Mesothelial cell of epicardium (in vitro differentiated cells): ENCODE measurements at places on chromosomes 16 and 17. TPM values are rescaled to one million over a fixed set of nuclear protein-coding genes. Genes with fewer than 3 reads are reported as not detected.

DNA sequence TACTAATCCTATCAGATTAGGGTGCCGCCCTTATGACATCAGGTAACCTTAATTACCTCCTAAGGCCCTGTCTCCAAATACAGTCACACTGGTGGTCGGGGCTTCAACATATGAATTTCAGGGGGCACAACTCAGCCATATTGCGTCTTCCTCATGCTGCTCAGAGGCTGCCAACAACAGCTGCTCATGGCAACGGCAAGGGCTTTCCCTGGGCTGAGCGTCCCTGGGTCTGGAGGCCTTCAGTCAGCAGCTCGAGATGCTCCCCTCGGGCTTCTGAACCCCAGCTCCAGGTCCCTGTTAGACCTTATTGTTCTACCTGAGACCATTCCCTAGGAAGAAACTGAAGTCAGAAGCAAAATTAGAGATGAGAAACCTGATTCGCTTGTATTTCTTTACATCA, 157.2 kb downstream of the TMEM132E start:
- H3K36me3 ChIP-seq, result no peaks in the 10 kb centered on the region
- H3K4me1 ChIP-seq, result no peaks in the 10 kb centered on the region
- H3K27me3 ChIP-seq, result peaks cover 37% of the 10 kb centered on the region
- H3K4me3 ChIP-seq, result no peak overlapping the region
- no peak overlapping the region for H3K27ac ChIP-seq

DNA sequence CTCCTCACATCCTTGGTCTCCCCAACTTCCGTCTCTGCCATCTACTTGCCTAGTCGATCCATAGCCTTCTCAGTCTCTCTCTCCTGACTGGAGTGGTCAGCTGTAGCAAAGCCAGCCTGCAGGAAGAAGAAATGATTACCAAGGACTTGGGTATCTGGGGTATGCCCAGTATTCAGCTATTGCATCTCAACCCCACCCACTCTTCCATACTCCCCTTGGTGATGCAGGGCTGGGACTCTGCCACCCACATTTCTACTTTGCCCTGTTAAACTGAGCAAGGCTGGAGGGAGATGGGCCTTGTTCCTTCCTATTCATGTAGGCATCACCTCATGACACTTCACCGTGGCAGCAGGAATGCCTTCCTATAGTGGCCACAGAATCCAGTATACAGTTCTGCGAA, 2.3 kb downstream of the COPRS start:
- H3K4me1 ChIP-seq, result peaks cover 18% of the 10 kb centered on the region
- no peak for DNase-seq
- no peak overlapping the region for H3K4me3 ChIP-seq
- H3K27me3 ChIP-seq, result no peaks in the 10 kb centered on the region
- H3K27ac ChIP-seq, result no peak overlapping the region
- H3K36me3 ChIP-seq, result peaks cover 9% of the 10 kb centered on the region

DNA sequence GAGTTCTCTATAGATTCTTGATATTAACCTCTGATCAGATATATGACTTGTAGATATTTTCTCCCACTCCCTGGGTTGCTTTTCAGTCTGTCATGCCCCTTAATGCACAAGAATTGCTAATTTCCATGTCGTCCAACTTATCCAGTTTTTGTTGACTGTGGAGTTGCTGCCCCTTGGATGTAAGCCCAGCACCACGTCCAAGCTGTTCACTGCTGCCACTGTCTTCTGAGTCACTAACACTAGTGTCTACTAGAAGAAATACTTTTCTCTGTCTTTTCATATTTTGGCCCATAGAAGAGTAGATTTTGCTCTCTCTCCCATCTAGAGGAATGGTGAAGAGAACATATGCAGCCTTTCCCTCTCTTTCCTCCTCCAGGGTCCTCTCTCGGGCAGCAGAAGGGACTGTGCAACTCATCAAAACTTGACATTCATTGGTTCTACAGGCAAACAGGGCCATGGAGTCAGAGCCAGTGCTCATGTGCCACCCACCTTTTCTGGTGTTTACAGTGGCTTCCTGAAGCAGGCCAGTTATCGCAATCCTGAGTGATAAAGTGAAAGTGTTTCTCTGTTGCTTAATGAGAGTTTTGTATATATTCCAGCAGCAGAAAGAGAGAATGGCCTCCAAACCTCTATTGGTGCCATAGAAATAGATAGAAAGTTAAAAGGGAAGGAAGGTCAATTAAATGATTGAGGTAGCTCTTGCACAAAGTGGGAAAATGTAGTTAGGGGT, 22.6 kb upstream of the PMP22 start:
- DNase-seq, result no peak
- H3K36me3 ChIP-seq, result no peaks in the 10 kb centered on the region
- peaks cover 16% of the 10 kb centered on the region for H3K4me1 ChIP-seq
- no peak overlapping the region for H3K27ac ChIP-seq
- no peaks in the 10 kb centered on the region for H3K27me3 ChIP-seq

DNA sequence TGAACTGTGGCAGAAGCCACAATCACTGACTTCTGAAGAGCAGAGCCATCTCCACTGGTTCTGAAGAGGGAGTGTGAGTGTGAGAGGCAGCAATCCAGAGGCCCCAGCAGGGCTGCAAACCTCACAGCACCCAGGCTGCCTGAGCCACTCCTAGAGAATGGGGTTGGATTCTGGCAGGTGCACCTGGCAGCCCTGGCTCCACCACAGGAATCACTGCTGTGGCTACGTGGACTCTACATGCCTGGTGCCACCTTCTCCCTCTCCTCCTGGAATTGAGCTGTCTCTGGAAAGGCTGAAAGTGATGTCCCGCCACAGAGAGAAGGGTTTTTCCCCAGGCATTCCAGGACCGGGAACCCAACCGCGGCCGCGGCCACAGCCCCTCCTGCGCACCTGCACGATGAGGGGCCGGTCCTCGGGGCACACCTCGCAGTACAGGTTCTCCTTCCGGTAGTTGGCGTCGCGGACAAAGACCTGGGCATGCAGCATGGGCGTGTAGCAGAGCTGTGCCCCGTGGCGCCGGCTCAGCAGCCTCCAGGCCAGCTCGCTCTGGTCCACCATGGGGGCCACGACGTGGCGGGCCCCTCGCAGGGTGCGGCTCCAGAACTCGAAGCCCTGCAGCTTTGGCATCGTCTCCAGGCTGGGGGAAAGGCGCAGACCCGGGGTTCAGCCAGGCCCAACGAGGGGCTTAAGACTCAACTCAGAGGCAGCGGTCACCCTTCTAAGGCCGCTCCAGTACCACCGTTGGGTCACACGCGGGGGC, 991 bp downstream of the DUS1L start:
- no peak for DNase-seq
- H3K4me3 ChIP-seq, result peak overlapping the region; percentile 64
- H3K36me3 ChIP-seq, result peaks cover 4% of the 10 kb centered on the region
- no peaks in the 10 kb centered on the region for H3K4me1 ChIP-seq

- H3K4me3 ChIP-seq, result no peak overlapping the region
- H3K27me3 ChIP-seq, result peaks cover 2% of the 10 kb centered on the region
- no peak overlapping the region for H3K27ac ChIP-seq
- H3K36me3 ChIP-seq, result no peaks in the 10 kb centered on the region
- H3K4me1 ChIP-seq, result peaks cover 20% of the 10 kb centered on the region
Observed at GRCh38 chr17:72725433-72726068, 366.9 kb downstream of the SLC39A11 start.

DNA sequence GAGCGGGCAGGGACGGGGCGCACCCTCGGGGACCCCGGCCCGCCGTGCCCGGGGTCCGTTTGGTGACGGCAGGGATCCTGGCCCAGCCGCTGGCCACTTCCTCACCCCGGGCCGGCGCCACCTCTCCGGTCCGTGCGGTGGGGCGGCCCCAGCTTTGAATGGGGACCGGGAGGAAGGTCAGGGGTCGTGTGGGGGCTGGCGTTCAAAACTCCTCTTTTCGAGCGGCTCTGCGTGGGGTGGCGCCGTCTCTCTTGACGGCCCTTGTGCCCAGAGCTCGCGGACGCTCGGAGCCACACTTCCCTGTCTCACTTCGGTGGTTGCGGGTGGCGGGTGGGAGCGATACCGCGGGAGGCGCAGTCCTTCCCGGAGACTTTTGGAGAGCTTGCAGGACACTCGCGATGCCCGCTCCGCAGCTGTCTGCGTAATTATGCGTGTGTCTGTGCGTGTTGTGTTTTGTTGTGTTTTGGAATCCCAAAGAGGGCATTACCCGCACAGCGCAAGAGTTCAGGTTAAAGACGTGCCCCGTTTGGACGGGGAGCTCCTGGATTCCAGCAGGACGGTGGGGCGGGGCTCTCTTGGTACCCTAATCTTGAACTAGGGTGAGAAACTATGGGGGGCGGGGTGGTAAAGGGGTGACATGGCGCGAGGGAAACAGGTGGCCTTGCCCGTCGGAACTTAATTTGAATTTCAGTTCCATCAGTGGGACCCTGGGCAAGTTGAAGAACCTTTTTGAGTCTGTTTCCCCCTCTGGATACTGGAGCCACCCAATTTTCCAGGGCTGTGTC, 637 bp downstream of the PLCG2 start:
- H3K27me3 ChIP-seq, result peaks cover 73% of the 10 kb centered on the region
- peak overlapping the region; percentile 34 for H3K27ac ChIP-seq

GRCh38 chr16:84648595-84649510, 542 bp downstream of the KLHL36 start:
- peak overlapping the region; percentile 43 for H3K27ac ChIP-seq
- H3K27me3 ChIP-seq, result no peaks in the 10 kb centered on the region
- no peak for DNase-seq
- peak overlapping the region; percentile 74 for H3K4me3 ChIP-seq

DNA sequence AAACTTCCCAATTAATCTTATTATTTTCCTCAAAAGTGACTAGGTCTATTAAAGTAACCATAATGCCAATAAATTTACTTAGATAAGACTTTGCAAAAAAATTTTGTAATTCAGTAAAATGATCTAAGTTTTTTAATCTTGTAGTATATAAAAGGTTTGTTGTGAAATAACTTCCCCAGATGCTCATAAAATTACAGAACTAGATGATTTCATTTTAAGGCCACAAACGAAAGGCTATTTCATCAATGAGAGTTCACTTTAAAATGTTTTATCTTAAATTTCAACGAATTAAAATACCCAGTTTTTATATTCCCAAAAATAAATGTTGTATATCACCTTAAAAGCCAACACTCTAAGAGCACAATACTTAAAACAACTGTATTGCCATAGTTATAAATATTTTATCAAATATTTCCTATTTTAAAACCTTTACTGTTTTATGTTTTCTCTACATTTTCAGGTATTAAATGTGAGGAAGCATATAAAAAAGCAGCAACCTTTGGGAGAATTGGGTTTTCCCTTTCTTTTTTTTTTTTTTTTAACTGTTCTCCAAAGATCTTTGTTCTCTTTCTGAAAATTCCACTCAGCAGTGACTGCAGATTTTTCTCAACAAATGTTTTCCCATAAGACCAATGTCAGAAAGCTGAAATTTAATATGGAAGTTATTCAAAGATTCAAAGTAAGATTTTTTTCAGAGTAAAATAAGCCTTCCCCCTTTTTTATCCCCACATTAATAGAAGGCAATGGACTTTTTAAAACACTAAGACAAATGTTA, 169.9 kb downstream of the CYB561 start:
- no peak overlapping the region for H3K27ac ChIP-seq
- no peaks in the 10 kb centered on the region for H3K27me3 ChIP-seq
- peaks cover 5% of the 10 kb centered on the region for H3K4me1 ChIP-seq
- DNase-seq, result no peak

DNA sequence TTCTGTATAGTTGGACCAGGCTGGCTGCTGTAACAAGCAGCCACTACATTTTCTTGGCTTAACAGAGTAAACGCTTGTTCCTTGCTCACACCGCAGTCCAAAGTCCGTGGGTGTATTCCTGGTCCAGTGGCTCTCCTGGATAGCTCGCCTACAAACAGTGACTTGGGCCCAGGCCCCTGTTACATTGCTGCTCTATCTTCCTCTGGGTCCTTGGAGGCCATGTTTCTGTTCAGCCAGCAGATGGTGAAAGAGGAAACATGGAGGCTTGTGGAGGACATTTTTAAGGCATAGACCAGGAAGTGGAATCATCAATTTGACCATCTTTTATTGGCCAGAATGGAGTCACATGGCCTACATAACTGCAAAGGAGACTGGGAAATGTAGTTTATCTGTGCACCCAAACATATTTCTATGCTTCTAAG, 55.1 kb downstream of the ATP2C2 start:
- H3K27me3 ChIP-seq, result no peaks in the 10 kb centered on the region
- peaks cover 6% of the 10 kb centered on the region for H3K4me1 ChIP-seq
- no peak overlapping the region for H3K27ac ChIP-seq
- H3K4me3 ChIP-seq, result no peak overlapping the region

DNA sequence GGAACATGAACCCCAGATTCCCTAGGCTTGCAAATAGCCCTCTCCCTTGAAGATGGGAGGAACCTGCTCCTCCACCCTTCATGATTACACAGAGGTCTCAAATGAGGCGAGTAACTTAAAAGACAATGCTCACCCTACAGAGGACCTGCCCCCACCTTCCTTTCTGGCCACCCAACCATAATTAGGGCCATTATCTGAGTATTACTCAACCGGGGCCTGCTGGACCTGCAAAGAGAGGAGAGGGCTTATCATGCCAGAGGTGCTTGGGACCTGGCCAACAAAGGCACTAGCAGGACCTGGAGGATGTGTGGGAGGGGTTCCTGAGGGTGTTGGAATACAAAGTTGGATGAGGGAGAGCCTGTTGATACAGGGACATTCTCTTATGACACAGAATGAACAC, 42.4 kb downstream of the RNF157 start:
- no peak overlapping the region for H3K27ac ChIP-seq
- H3K36me3 ChIP-seq, result no peaks in the 10 kb centered on the region
- H3K4me1 ChIP-seq, result peaks cover 17% of the 10 kb centered on the region
- DNase-seq, result no peak
- no peak overlapping the region for H3K4me3 ChIP-seq
- H3K27me3 ChIP-seq, result no peaks in the 10 kb centered on the region

CACNG1 gene
- total RNA-seq, result 0.18 to 0.23 TPM (median 0.20 TPM) in 3 replicates

MAP2K6 gene
- total RNA-seq, result 21.2 to 24.1 TPM (median 21.7 TPM) in 3 replicates
